ENCODE measurements at places on chromosomes 13 and 19.

DNA sequence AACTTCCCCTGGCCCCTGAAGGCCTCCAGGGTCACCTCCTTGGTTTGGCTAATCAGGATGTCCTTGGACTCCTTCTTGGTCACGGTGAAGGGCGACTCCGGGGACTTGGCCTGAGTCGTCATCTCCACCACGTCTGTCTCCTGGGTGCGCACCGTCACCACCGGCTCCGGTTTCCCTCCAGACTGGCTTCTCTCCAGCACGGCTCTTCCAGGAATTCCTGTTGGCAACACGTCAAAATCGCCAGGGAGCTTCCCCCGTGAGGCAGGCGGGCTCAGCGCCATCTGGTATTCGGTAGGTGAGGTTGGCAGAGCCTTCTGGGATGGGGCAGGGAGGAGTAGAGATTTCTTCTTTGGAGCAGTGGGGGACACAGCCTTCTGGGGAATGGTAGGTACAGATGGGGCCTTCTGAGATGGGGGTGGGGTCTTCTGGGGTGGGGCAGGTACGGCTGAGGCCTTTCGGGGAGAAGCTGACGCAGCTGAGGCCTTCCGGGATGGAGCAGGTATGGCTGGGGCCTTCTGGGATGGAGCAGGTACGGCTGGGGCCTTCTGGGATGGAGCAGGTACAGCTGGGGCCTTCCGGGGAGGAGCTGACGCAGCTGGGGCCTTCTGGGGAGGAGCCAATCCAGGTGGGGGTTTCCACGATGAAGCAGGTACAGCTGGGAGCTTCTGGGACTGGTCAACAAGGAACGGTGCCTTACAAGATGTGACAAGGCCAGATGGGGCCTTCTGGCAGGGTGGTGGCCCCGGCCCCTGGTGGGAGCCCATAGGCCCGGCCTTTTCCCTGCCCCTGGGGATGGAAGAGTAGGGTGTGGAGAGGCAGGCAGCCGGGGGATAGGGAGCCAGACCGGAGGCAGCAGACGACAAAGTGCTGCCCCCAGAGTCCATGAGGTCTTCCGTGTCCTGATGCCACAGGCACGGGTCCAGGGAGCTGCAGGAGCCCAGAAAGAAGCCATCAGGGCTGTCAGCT lies 3.8 kb downstream of the GARIN5B start:
- no peak for DNase-seq

- no peak for DNase-seq
Measured at GRCh38 chr13:109130093-109130835, 500.9 kb downstream of the MYO16 start.

DNA sequence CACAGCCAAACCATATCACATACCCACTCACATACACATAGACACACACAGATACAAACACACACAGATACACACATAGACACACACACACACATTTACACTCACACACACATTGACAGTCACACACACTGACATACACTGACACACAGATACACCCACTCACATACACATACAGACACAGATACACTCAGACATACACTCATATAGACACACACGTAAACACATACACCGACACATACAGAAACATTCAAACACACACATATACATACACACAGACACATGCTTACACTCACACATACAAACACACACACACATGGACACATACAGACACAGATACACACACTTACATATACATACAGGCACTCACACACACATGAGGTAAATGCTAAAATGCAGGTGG lies 30.2 kb downstream of the GJA3 start:
- no peak for DNase-seq

GRCh38 chr19:52739576-52739975 lies 4.7 kb upstream of the ZNF611 start:
- no peak for DNase-seq

DNA sequence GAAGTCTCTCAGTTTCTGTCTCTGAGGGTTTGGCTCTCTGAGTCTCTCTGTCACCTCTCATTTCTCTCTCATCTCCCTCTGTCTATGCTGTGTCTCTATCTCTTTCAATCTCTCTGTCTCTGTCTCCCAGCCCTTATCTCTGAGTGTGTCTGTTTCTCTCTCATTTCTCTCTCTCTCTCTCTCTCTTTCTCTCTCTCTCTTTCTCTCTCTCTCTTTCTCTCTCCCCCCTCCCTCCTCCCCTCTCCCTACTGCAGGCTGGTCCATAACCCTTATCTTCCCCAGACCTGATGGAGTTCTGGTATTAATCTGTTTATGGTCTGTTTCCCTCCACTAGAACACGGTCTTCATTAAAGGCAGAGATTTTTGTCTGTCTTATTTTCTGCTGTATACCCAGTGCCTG lies 1.3 kb upstream of the PVR start:
- DNase-seq = no peak

DNA sequence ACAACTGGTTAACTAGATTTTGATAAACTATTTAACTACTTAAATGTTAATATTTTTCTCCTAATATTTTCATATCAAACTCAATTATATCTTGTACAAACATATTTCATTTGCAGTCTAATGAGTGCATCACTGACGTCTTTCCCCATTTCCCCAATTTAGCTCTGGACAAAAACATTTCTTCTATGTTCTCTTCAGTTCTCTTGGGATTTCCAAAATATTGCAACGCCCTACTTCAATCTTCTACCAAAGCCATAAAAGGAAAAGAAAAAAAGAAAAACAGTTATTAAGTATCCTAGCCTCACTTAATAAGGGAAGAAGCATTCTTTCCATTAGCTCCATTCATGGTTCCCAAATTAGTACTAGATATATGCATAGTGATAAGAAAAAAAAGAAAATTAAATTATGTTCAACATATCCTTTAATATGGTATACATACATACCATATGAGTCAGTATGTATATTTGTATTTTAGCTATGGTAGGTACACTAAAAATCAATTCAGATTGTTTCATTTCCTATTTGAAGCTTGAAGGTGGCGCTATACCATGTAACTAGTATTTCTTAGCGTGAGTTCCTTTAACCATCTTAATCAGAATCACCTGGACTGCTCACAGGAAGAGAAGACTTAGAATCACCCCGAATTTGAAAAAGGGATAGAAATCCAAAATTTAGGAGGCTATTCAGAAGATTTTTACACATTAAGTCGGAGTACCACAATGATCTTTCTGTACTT lies 9.9 kb downstream of the FBXL3 start:
- no peak for DNase-seq

DNA sequence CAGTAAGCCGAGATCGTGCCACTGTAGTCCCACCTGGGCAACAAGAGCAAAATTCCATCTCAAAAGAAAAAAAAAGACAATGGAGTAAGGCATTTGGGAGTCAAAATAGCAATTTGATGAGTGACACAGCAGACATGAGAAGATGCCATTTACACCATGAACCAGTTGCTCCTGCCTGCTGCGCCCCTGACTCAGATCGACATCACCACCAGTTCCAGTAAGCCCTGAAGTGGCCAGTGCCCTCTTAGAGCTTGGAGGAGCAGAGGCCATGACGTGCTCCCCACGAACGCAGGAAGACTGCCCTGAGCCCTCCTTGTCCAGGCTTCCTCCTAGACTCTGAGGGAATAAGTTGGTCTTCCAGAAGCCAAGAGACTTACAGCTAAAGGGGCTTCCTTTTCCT lies 339.2 kb downstream of the MYO16 start:
- DNase-seq = no peak

GRCh38 chr13:37715606-37716015 lies 117.0 kb upstream of the POSTN start:
- DNase-seq = no peak

DNA sequence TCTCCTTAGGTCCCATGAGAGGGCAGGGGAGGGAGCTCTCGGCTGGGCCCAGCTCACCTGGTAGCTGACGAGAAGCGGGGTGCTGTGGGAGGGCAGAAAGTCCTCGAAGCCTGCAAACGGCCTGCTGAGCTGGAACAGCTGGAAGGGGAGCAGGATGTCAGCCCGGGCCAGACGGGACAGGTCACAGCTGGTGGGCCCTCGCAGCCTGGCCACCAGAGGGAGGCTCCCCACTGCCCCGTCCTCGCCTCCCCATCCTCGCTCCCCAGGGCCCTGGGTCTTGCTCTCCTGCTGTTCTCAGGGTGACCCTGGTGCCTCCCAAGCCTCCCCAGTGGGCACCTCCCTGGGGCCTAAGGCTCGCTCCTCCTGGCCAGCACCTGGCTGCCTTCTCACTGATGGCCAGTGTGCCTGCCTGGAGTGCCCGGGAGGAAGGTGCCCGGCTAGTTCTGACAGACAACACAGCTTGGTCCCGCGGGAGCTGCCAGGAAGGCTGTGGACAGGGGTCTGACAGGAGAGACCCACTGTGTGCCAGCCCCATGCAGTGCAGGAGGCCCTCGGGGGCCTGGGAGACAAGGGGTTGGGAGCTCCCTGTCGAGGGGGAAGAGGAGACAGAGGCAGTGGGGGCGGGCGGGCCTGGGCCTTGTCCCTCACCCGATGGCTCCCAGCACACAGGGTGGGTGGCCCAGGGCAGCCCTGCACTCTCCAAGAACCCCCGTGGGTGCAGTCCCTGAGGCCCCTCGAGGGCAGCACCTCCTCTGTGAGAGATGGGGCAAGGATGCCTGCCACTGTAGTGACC lies 20.3 kb downstream of the GPX4 start:
- DNase-seq = no peak

GRCh38 chr19:4606921-4607678 lies 32.2 kb upstream of the TNFAIP8L1 start:
- no peak for DNase-seq

- no peak for DNase-seq
Measured at GRCh38 chr19:45790942-45791341, 1.7 kb downstream of the DMWD start.

DNA sequence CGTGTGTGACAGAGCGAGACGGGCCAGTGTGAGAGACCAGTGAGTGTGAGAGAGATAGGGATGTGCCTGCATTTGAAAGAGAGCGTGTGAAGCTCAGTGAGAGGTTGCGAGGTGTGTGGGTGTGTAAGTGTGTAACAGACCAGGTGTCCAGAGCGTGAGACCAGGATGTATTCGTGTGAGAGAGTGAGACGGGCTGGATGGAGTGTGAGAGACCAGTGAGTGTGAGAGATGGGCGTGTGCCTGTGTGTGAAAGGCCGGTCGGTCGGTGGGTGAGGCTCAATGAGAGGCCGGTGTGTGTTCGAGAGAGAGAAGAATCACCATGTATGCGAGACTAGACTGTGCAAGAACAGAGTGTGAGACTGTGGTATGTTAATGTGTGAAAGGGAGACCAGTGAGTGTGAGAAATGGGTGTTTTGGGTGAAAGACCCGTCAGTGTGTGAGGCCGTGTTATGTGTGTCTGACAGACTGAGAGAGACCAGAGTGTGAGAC lies 679 bp downstream of the ZNF471 start:
- DNase-seq = no peak

- no peak for DNase-seq
Measured at GRCh38 chr13:30805603-30806011, 70.3 kb downstream of the ALOX5AP start.

- no peak for DNase-seq
Measured at GRCh38 chr13:70849222-70849621, 741.0 kb upstream of the KLHL1 start.

GRCh38 chr19:39032063-39032918 lies at the start of gene FBXO27:
Gene FBXO27, minus strand, starts transcription at chr19:39032549. Its CDS starts 322 bp downstream, at chr19:39032227.
- peak; percentile 5 for DNase-seq

DNA sequence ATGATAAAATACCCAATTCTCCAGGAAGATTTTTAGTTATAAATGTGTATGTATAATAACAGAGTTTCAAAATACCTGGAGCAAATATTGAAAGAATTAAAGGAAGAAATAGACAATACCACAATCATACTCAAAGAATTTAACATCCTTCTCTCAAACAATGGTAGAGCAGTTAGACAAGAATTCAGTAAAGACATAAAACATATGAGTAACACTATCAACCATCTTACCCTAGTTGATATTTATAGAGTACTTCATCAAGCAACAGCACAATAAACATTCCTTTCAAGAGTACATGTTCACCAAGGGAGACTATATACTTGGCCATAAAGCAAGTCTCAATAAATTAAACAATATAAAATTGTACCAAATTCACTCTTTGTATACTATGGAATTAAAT lies 108.4 kb downstream of the DLEU7 start:
- no peak for DNase-seq

- DNase-seq = no peak
Measured at GRCh38 chr19:10554760-10555609, 10.8 kb downstream of the KRI1 start.

- DNase-seq = no peak
Measured at GRCh38 chr19:13669780-13670355, 94.5 kb upstream of the MRI1 start.
